ENCODE measurements at places on chromosomes 2 and 18. TPM values are rescaled to one million over a fixed set of nuclear protein-coding genes. Genes with fewer than 3 reads are reported as not detected.

Gene CIB4
- not detected for total RNA-seq

Gene PID1
- 2.4 TPM for total RNA-seq

Gene RUFY4
- not detected for total RNA-seq

Gene NT5DC4
- total RNA-seq = not detected

Gene PJVK
- total RNA-seq = 0.78 TPM

Gene NPPC
- not detected for total RNA-seq

Gene LHCGR
- total RNA-seq = not detected

Data from airway epithelial cell (primary cell).